ENCODE measurements at places on chromosomes 5 and 9.

DNA sequence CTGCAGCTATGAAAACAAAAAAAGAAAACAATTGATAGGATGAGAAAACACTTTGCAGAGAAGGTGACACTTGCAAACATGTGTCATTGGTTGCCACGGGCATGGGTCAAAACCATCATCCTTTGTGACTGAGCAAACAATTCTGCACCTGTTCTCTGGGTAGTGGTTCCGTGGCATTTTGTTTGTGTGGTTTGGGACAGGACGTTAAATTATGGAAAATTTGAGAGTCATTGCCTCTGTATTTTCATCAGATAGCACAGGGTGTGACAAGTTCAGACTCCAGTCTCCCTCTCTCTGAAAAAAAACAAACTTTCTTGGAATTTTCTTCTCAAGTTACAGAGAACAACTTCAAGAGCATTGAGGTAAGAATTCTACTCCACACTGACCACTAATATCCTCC, 113.4 kb upstream of the HMHB1 start:
- DNase-seq = no peak

GRCh38 chr9:33659921-33660320, 135.4 kb upstream of the PRSS3 start:
- DNase-seq = peak; percentile 68

DNA sequence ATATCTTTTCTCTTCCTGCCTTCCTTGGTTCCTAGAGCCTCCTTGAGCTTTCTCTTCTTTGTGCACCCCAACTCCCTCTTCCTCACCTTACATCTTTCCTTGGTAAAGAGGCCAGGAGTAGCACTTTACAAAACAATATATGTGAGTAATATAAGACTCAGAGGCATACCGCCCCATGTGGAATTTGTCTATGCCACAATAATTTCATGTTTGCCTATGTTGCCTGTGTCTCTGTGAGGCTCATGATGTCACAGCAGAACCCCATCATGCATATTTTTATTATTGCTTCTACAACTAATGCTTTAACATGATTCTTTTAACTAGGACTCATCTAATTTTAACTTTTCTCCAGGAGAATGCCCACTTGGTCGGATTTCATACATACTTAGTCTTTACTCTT, 15.0 kb upstream of the LVRN start:
- DNase-seq = no peak

DNA sequence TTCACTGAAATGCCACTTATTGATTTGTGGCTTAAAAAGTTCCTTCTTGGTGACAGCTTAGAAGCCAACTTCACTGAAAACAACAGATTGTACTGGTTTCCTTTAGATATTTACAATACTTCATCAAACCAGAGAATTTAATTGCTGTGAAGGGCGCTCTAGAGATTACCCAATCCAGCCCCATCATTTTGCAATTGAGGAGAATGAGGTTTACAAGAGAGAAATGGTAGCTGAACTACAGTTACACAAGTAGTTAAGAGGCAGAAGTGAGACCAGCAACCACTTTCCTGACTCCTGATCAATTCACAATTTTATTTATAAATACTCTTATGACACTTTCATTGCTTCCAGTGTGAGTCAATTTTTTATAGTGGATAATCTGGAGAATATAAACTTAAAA, 103.5 kb upstream of the APC start:
- peak; percentile 31 for DNase-seq

GRCh38 chr5:107147589-107147988, 523.1 kb downstream of the EFNA5 start:
- no peak for DNase-seq

DNA sequence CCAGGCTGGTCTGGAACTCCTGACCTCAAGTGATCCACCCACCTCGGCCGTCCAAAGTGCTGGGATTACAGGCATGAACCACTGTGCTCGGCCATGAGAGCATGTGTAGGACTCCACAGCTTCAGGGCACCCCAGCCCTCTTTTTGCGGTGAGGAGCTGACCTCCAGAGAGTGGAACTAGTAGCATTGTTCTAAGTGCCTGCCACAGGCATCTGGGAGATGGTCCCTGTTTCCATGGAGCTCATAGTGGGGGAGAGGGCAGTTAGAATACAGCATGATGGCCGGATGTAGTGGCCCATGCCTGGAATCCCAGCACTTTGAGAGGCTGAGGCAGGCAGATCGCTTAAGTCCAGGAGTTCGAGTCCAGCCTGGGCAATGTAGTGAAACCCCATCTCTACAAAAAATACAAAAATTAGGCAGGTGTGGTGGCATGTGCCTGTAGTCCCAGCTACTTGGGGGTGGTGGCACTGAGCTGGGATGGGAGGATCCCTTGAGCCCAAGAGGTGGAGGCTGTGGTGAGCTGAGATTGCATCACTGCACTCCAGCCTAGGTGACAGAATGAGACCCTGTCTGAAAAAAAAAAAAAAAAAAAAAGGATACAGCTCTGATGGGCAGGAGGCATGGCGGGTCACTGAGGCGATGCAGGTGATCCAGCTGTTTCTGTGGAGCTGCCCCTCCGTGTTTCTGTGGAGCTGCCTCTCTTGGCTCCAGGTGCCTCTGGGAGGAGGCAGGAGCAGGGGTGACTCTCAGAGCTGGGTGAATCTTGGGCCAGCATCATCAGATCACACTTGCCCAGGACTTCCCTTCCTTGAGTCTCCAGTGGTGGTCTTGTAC, 4.2 kb downstream of the ASS1 start:
- no peak for DNase-seq

DNA sequence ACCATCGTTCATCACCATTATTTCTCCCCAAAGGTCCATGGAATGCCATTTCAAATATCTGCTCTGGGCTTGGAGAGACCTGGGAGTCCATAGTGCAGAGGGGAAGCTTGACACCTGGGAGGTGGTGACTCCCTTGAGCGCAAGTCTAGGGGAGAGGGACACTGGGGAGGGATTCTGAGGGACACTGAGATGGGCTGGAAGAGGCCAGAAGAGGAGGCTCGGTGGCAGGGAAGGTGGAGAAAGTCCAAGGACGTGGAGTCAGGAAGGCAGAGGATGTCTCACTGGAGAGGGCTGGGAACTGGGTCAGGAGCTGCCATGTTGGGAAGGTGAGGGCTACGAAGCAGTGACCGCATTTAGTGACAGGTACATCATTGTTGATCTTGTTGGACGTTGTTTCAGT, 160.3 kb upstream of the MVB12B start:
- no peak for DNase-seq

- DNase-seq = no peak
Measured at GRCh38 chr5:82784521-82784920, 292.7 kb downstream of the TMEM167A start.

DNA sequence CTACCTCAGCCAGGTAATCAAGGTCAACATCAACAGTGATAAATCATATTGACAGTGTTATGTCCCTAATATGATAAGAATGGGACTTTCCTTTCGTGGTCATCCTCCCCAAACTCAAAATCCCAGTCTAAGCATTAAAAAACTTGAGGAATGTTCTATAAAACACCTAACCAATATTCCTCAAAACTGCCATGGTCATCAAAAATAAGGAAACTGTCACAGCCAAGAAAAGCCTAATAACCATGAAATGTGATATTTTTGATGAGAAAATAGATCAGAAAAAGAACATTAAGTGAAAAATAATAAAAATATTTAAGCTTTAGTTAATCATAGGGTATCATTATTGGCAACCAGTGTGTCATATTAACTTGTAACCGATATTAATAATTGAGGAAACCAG, 232.1 kb upstream of the ATP10B start:
- DNase-seq = no peak

DNA sequence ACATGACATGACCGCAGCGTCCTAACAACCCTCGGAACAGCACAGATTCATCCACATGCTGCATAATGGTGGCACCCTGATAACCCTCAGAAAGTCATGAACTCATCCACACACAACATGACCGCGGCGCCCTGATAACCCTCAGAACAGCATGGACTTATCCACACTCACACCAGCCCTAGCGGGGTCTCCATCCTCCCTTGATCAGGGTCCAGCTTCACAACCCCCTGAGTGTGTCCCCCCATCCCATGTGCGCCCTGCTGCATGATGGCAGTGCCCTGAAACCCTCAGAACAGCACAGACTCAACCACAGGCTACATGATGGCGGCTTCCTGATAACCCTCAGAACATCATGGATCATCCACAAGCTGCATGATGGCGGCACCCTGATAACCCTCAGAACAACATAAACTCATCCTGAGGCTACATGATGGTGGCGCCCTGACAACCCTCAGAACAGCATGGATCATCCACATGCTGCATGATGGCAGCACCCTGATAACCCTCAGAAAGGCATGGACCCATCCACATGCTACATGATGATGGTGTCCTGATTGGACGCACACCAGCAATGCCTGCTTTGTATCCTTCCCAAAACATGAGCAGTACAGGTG, 28.3 kb downstream of the SLC6A3 start:
- DNase-seq = no peak

GRCh38 chr9:90303655-90304054, 339.0 kb downstream of the DIRAS2 start:
- no peak for DNase-seq

DNA sequence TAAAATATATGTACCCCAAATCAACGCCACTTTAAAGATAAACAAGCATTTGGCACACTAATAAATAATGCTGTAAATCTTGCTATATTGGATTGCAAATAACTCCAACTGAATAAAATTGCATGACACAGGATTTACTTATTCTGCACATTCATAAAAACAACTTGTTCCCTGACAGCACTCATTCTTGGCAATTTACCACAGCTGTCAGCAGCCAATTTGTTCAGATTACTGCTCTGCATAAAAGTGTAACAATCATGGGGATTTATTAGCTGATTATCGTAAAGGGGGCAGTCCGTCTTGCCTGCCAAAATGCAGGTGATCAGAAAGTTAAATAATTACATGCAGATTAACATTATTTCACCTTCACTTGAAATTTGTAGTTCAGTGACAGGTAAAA, 285.3 kb downstream of the SLF1 start:
- DNase-seq = no peak

- DNase-seq = no peak
Measured at GRCh38 chr5:80216753-80217596, 38.9 kb downstream of the SERINC5 start.

GRCh38 chr9:95820074-95820473, 55.4 kb upstream of the ERCC6L2 start:
- DNase-seq = no peak

DNA sequence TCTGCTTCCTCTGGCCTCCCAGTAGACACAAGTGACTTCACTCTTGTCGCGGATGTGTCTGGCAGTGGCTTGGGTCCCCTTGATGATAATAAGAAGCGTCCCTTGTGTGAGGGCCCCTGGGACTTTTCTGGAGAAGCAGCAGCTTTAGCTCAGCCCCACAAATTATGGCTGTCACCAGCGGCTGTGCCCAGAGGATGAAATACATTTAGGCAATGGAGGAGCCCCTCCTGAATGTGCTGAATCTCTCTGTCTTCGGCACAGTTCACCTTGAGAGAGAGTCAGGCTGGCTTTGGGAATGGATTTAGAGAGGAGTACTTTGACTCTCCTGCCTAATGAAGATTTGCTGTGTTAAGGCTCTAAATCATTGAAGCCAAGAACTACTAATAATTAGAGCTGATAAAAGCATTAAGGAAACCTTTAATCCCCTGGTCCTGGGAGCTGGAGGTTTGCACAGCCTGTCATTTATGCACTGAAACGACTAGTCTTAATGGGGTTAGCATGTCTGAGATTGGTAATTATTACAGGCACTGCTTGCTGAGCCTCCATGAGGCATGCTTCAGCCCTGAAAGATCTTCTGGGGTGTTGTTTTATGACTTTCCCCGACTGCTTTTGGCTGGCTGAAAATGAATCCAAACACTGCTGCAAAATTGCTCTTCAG, 127.0 kb downstream of the TENT4A start:
- no peak for DNase-seq

- DNase-seq = no peak
Measured at GRCh38 chr9:95756101-95756500, 119.4 kb upstream of the ERCC6L2 start.

DNA sequence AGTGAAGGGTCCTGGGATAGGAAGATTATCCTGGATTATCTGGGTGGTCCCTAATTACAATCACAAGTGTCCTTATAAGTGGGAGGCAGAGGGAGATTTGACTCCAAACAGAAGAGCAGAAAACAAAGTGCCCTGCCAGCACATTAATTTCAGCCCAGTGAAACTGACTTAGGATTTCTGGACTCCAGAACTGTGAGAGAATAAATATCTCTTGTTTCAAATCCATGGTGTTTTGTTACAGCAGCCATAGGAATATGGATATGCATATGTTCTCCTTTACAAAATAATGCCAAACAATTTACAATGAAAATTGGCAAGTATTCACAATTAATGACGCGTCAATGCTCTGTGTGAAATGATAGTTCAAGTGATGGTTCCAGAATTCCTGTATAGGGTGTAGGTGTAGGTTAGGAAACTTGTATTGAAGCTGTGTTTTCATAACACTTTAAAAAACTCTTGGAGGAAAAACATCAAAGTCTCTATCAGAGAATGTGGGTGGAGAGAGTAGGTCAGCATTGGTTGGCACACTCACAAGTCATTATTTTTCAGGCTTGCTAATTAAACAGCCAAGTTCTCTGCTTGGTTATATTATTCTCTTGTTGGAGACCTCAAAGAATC, 19.9 kb upstream of the PLPP1 start:
- DNase-seq = no peak

- no peak for DNase-seq
Measured at GRCh38 chr9:21015129-21015815, 16.2 kb downstream of the HACD4 start.

GRCh38 chr5:38827525-38827924, 18.3 kb upstream of the OSMR start:
- DNase-seq = no peak

DNA sequence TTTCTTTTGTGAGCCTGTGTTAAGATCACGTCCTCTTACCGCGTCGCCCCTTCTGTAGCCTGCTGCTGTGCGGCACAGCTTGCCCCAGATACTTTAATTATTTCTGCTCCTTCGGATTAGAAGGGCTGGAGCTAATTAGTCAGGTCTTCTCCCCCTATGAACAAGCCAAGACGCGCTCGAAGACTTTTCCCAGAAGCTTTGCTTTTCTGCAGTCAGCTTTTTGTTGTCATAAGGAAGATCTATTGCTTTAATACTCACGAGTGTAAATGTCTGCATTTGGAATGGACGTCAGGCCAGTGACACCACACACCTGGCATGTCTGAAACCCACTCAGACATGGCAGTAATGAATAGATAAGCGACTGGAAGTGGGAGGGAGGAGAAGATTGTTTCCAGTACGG, 37.0 kb downstream of the PRUNE2 start:
- DNase-seq = no peak

GRCh38 chr5:141519605-141520565, 31.0 kb downstream of the PCDHGC5 start:
- DNase-seq = peak; percentile 61

GRCh38 chr5:128535251-128535650, 2.8 kb downstream of the FBN2 start:
- DNase-seq = no peak

- DNase-seq = no peak
Measured at GRCh38 chr5:180580681-180581080, 10.6 kb downstream of the SCGB3A1 start.

GRCh38 chr5:139459451-139459934, 3.0 kb downstream of the ECSCR start:
- DNase-seq = no peak
